ENCODE measurements at places on chromosomes 12 and 14.
A peak's percentile ranks its signal among the peaks of the same experiment; 100 is the strongest.

DNA sequence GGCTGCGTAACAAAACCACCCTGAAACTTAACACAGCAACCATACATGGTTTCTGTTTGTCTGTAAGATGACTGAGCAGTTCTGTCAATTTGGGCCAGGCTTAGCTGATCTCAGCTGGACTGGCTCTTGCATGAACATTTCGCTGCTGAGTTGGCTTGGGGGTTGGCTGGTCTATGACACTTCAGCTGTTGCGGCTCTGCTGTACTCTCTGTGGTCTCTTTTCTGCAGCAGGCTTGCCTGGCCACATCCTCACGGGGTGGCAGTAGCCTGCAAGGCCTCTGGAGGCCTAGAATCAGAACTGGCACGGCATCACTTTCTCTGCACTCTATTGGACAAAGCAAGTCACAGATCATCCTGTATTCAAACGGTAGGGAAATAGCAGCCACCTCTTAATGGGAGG, 216.2 kb downstream of the BCL11B start:
- no peak for DNase-seq

GRCh38 chr12:22722081-22722480, 97.1 kb downstream of the ETNK1 start:
- no peak for DNase-seq

DNA sequence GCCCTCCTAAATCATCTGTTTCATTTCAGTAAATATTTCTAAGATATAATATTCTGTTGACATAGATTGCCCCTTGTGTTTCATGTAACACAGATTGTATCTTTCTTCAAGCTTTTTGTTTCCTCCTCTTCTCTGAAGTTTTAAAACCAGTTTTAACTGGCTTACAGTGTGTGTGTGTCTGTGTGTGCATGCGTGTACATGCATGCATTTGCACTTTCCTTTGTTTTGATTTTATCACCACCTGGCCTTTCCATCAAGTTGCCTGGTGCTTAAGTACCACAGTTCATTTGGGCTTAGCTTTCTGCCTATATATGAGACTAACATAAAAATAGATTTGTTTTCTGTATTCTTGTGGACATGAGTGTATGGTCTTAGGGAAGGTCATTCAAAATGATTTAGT, 31.9 kb downstream of the ETNK1 start:
- no peak for DNase-seq

- no peak for DNase-seq
These were observed 68.4 kb downstream of the GALNT16 start for GRCh38 chr14:69328317-69328716.

DNA sequence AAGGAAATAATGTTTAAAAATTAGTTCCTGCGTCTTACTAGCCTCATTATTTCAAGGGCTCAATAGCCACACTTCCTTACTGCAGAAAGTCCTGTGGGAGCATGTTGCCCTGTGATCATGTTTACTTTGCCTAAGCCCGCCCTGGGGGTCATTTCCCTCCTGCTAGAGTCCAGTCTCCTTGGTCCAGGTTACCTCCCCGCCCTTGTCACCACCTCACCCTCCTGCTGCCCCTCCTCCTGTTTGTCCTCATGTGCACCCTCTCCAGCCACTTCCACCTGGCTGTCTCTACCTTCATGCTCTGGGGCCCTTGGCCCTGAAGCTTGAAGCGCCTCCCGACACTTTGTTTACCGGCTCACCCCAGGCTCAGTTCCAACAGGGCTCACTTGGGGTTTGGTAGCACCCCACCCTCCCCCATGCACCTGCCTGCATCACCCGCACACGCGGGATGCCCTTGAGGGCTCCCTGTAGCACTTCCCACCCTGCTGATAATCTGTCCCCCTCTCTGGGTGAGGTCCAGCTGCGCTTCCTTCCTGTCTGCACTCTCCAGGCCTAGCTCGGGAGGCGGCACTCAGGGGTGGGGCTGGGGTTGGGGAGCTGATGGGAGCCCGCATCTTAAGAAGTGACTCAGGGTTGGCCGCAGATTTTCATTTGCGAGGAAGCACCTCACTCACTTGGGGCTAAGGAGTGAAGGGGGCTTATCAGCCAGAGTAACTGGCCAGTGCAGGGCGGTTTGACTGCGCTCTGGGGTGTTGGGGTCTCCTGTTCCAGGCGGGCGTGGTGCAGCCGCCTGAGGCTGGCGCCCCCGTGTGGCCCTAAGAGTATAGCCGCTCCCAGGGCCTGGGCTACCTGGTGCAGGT, 40.1 kb downstream of the SMIM41 start:
- peak; percentile 7 for DNase-seq

DNA sequence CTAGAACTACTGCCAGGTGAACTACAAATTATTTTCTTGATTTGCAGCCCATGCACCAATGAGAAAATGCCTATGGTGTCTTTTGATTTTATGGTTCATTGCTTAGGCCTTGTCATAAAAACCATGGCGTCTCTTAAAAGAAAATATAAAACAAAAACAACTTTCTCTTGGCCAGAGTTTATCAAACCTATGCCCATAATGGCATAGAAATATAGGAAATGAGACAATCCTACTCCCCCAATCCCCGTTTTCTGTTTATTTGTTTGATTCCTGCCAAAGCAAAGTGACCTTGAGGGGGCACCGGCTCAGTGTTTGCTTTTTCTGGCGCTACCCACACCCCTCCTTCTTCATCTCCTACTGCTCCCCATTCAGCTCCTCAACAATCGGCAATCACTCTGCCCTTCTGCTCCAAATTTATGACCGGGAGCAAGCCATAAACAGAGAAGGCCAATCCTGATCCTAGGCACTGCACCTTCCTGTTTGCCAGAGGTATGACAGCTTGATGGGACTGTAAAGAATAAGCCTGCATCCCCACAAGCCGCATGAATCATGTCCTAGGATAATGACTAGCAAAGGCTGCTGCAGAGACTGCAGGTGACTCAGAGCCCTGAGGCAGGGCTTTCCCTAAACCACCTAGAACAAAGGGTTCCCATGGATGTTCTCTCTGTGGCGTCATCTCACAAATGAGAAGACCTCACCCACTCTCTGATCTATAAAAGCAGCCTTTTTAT, 874.9 kb downstream of the NRXN3 start:
- DNase-seq, result no peak

Measured in NCI-H1694 treated with DMSO at 0.1 percent for 48 hours (cell line).